Left lobe of liver (tissue), 2 donors: ENCODE measurements at places on chromosomes 5 and 9. TPM values are rescaled to one million over a fixed set of nuclear protein-coding genes. Genes with fewer than 3 reads are reported as not detected.
A peak's percentile ranks its signal among the peaks of the same experiment; 100 is the strongest.

The PLCXD3 gene
- 1.2 TPM for total RNA-seq

The SPAG8 gene
- 0.50 TPM for total RNA-seq

The PCDHGB6 gene
- 2.3 TPM for total RNA-seq

The CRB2 gene
- not detected for total RNA-seq

The PCDHB8 gene
- total RNA-seq = not detected

The ROR2 gene
- total RNA-seq = 0.15 TPM

The SPINK4 gene
- not detected for total RNA-seq

The TYRP1 gene
- total RNA-seq = not detected

The TAF1L gene
- not detected for total RNA-seq

The ZFAND5 gene
- total RNA-seq = 83.9 TPM

The ANXA1 gene
- total RNA-seq = 3.7 TPM

DNA sequence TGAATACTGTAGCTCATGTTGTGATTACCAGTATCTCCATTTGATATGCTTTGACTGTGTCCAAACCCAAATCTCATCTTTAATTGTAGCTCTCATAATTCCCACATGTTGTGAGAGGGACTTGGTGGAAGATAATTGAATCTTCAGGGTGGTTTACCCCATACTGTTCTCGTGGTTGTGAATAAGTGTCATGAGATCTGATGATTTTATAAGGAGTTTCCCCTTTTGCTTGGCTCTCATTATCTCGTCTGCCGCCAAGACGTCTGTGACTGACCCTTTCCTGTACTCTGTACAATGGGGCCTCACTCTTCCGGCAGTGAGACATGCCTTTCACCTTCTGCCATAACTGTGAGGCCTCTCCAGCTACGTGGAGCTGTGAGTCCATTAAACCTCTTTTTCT lies 59.3 kb downstream of the TRIO start:
- DNase-seq = no peak

DNA sequence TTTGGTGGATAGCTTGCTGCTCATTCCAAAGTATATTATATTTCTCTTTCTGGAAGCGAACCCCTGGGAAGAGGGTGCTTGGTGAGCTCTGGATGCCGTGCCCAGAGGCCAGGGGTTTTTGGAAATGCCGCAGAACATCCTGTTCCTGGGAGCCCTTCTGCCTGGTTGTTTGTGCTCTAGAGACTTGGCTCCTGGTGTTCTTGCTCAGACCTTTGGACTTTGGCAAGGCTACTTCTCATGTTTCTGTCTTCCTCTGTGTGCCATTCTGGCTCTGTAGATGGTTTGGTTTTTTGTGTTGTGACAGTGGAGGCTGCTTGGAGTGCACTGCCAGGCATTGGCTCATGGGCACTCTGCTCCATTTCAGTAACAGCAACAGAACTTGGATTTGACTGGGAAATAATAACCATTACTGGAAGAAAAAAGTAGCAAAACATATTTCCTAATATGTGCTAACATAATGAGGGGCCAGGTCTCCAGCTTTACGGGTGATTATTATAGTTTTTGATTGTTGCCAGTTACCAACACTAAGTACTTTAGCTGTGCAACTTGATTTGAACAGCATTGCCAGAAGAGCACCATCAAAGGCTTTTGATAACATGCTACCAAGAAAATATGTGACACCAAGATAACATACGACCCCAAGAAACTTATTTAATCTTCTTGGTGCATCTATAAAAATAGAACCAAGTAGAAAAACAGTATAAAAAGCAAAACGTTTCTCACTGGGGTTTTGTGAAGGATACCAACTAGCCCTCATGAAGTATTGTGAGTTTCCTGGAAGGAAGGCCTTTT lies 94.2 kb downstream of the PCSK1 start:
- peak; percentile 90 for DNase-seq

DNA sequence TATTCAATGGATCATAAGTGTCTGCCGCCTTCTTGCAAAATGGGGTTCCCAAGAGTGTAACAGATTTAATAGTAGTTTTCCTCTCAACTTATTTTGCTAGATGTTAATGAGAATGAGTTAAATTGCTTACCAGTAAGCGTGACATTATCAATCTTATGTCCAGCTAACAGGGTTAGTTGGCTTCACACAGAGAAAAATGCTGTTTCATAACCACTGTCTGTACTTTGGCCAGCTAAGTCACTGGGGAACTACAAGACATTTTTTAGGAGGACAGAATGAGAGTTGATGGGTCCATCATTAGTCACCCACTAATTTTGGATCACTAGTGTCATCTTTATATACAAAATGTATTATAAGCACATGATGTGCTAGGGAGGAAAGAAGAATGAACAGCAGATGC lies 1.4 kb downstream of the CDC37L1 start:
- no peak for DNase-seq

DNA sequence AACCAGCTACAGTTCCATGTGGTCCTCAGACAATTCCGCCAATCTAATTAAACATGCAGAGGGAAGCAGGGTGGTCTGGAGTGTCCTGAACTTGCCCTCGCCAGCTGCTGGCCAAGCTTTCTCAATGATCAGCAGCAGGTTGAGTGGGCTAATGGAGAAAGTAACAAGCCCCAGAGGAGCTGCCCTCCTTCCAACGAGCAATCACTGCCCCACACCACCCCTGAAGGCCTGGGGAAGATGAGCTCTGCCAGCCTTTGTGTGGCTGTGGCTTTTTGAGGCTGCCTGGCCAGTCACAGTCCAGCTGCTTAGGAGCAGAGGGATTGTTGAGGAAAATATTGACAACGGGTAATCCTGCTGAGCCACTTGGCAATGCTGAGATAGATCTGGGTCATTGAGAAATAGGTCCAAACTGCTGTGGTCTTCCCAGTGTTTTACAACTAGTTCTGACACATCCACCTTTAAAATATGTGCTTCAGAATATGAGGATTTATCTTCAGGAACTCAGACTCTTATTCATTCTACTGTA lies 107.3 kb downstream of the CD180 start:
- DNase-seq = no peak

GRCh38 chr5:27465140-27465539 lies 426.8 kb upstream of the CDH9 start:
- DNase-seq = no peak

GRCh38 chr9:105359892-105360291 lies 87.9 kb upstream of the FSD1L start:
- no peak for DNase-seq

DNA sequence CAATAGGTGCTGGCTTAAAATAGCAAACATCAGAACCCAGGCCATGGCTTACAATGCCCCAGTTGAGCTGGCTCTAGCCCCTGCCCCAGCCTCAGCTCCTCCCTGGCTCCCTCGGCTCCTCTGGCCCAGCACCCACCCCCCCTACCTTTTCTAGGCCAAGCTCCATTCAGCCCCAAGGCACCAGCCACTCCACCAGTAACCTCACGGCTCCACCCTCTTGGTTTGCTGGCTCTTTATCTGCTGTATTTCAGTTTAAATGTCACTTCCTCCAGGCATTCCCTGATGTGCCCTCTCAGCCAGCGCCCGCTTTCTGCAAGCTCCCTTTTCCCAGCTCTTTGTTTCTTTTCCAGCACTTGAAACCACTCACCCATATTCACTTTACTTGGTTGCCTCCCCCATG lies 10.6 kb downstream of the C1QTNF2 start:
- DNase-seq = peak; percentile 22

DNA sequence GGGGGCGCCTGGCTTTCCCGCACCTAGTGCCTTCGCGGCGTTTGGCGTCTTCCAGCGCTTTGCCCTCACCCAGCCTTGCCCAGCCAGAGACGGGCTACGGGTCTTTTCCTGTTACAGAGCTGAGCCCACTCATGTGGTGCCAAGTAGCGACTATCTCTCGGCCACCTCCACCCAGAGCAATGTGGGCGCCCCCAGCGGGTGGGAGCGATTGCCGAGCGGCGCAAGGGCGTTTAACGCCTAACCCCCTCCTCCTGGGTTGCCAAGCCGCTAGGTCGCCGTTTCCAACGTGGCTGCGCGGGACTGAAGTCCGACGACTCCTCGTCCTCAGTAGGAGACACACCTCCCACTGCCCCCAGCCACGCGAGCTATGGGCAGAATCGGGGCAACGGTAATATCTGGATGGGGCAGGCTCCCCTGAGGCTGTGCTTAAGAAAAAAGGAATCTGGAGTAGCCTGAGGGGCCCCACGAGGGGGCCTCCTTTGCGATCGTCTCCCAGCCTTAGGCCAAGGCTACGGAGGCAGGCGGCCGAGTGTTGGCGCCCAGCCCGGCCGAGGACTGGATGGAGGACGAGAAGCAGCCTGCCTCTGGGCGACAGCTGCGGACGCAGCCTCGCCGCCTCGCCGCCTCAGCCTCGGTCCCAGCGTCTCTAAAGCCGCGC lies 5.8 kb downstream of the TLX3 start:
- no peak for DNase-seq

DNA sequence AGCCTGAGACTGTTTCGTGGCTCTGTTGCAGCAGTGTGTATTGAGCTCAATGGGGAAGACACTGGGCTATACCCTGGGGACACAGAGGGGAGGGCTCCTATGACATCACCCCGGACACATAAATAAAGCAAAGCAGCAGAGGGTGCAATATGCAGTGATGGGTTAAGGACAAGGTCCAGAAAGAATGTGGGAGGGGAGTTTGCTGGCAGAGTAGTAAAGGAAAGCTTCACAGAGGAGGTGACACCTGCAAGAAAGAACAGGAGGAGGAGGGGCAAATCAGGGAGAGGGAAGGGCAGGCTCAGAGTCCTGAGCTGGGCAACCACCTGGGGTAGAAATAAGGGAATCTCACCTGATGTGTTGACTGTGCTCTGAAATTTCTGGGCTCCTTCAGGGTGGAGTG lies 35.3 kb upstream of the CDKN2AIPNL start:
- no peak for DNase-seq

GRCh38 chr5:66247176-66247960 lies 103.3 kb downstream of the SREK1 start:
- no peak for DNase-seq

- DNase-seq = no peak
These were observed 231.3 kb downstream of the ATPSCKMT start for GRCh38 chr5:10018201-10019069.

DNA sequence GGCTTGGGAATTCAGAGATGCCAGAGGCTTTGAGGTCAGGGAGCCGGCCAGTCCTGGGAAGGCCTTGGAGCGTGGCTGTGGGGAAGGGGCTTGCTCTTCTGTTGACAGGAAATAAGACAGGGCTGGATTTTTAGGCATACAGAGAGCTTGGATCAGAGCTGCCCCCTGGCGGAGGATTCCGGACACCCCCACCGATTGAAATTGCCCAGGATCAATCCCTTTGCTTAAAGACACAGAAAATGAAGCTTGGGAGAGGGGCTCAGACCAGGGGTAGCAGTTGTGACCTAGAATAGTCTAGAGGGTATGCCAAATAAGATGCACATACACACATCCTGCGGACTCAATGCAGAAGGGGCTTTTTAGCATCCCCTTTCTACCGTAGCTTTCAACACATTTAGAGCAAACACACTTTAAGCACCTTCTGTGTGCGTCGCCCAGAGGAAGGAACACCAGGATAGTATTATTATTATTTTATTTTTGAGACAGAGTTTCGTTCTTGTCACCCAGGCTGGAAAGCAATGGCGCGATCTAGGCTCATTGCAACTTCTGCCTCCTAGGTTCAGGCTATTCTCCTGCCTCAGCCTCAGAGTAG lies 1.7 kb upstream of the NTMT1 start:
- no peak for DNase-seq

- DNase-seq = no peak
These were observed 7.5 kb upstream of the PHYHD1 start for GRCh38 chr9:128913048-128913900.

DNA sequence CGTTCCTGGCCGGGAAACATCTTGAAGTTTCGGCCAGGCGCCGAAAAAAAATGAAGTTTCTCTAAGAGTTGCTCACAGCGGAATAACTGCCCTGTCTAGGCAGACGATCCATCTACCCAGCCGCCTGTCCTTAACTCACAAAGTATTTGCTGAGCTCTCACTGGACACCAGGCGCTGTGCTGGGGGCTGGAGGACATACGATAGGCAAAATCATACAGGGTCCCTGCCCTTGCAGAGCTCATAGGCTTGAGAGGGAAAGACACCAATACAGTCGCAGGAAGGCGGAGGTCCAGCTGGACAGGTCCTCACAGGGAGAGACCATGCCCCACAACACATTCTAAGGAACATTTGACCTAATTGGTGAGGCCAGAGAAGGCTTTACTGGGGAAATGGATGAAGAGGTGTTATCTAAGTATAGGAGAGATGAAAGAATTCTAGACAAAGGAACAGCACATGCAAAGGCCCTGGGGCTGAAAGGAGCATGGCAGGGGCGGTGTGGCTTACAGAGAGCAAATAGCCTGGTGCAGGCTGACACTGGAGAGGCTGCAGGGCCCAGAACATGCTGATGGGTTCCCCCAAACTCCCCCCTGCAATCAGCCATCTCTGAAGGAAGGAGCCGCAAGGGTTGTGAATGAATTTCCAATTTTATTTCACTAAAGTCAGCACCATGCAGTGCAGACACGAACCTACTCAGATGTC lies 2.0 kb upstream of the MXD3 start:
- DNase-seq = no peak

GRCh38 chr5:18321262-18321942 lies 687.1 kb downstream of the TAF11L14 start:
- DNase-seq = no peak

GRCh38 chr9:113886026-113886369 lies 9.9 kb downstream of the ZNF618 start:
- no peak for DNase-seq

DNA sequence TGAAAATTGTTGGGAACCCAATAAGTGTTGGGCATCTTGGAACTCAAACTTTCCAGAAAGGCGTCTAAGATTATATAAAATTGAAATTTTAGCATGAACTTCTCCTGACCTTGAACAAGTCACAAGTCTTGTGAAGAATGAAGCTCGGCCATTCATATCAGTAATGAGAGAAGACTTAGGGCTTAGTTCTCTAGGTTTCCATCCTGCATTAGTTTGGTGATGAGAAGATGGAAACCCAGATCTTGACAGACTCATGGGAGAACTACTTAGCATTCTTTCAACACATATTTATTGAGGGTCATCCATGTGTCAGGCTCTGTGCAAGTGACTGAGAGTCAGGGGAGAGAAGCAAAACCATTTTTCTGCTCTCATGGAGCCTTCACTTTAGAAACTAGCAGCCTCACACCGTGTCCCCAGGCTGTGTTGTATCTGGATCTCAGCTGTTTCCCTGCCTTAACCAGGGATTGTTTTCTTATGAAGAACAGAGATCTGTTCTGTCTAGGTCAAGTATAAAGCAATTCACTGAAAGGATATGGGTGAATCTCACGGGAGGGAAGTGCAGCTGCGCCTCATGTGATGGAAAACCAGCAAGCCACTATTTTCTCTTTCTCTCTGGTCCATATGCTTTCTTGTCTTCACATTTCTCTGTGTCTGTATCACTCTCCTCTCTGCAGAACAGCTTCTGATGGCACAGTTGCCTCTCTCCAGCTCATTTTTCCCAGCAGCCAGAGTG lies 3.4 kb downstream of the GARNL3 start:
- DNase-seq = no peak

DNA sequence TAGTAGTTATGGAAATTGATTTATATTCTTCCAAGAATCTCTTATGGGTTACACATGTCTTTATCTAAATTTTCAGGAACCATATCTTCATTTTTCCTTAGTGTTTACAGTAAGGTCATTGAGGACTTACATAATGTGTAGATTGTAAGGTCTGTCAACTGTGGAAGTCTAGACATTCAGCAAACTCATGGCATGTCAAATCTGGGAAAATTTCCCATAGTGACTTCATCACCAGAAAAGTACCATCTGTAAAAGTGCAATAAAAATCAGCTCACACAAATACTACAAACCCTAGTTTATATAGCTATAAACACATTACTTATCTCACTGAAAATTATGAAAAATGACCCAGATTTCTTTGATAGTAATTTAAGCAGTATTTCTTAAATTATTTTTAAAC lies 419.4 kb downstream of the MTRR start:
- DNase-seq = no peak

GRCh38 chr5:16461782-16462181 lies 3.8 kb downstream of the ZNF622 start:
- no peak for DNase-seq

GRCh38 chr9:105066275-105066865 lies 138.4 kb upstream of the ABCA1 start:
- DNase-seq = no peak
